ENCODE measurements at places on chromosomes 7 and 10. TPM values are rescaled to one million over a fixed set of nuclear protein-coding genes. Genes with fewer than 3 reads are reported as not detected.

The CYP26A1 gene
- total RNA-seq, result not detected

The GPR37 gene
- total RNA-seq, result not detected

GRCh38 chr10:109277456-109277855, 645.9 kb downstream of the XPNPEP1 start:
- H3K27ac ChIP-seq, result no peak overlapping the region
- no peak overlapping the region for H3K4me3 ChIP-seq
- H3K4me1 ChIP-seq, result no peaks in the 10 kb centered on the region
- H3K36me3 ChIP-seq, result no peaks in the 10 kb centered on the region

- H3K27ac ChIP-seq, result no peak overlapping the region
- no peak overlapping the region for H3K4me3 ChIP-seq
Measured at GRCh38 chr10:102322914-102323313, 72.6 kb upstream of the NFKB2 start.

DNA sequence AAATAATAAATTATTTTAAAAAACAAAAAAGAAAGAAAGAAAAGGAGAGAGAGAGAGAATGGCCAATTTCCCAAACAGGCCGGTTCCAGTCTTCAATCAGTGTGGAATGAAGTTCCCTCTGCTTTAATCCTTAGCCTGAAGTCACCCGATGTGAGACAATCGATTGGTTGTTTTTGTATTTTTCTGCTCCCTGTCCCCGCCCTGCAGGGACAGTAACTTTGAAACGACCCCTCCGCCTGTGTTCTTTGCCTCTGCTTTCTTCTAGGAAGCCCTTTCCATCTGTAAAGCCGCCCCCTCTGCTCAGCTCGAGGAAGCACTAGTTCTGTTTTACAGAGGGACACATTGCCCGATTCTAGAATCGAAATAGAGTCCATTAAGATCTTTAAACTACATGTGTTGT, 33.4 kb downstream of the FOXL3 start:
- peaks cover 11% of the 10 kb centered on the region for H3K27me3 ChIP-seq
- no peaks in the 10 kb centered on the region for H3K4me1 ChIP-seq
- H3K36me3 ChIP-seq, result no peaks in the 10 kb centered on the region
- DNase-seq, result no peak
- H3K4me3 ChIP-seq, result no peak overlapping the region

DNA sequence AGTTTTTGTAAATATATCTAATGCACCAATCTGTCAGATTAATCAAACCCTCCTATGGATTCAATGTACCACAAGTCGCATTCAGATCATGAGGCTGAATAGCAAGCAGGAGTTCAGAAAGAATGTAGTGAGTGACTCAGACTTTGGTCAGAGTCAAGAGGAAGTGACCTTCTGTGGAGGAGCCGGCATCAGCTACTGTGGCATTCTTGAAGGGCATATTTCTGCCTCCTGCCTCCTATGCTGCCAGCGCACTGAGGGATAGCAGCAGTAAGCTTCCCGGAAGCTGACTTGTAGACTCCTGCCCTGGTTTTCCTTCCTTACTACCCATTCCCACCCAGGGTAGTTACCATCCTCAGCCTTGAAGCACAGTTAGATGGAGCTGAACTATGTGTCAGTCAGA, 867.5 kb downstream of the NRG3 start:
- no peaks in the 10 kb centered on the region for H3K27me3 ChIP-seq
- H3K36me3 ChIP-seq, result no peaks in the 10 kb centered on the region
- no peak overlapping the region for H3K4me3 ChIP-seq
- H3K27ac ChIP-seq, result no peak overlapping the region
- H3K4me1 ChIP-seq, result no peaks in the 10 kb centered on the region
- no peak for DNase-seq

The AKR1C2 gene
- total RNA-seq, result 0.10 TPM

The COBL gene
- total RNA-seq, result not detected

DNA sequence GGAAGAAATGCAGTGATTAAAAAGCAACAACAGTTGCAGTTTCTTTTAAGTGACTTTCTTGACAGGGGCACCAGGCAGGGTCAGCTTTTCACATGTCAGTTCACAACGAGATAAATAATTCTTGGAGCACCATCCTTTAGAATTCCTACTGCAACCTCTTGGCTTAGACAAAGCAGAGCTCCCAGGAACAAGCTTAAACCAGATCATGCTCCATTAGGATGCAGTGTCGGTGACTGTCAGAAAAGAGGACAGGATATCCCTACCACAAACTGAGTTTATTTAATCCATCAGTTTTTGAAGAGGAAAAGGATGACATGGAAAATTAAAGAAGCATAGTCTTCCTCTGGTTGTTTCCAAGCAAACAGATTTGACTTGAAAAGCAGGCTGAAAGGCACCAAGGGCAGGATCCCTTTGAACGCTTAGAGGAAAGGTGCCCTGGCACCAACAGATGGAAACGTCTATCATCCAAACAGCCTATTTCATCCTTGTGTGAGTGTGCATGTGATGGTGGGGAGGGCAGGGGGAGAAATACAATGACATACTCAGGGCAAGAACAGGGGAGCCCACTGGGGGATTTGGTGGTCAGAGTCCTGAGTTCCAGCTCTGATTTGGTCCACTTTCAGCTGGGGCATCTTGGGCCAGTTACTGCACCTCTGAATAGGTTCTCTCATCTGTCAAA, 332.1 kb upstream of the AOAH start:
- H3K27ac ChIP-seq, result no peak overlapping the region
- no peak overlapping the region for H3K4me3 ChIP-seq
- H3K27me3 ChIP-seq, result no peaks in the 10 kb centered on the region
- no peak for DNase-seq
- H3K36me3 ChIP-seq, result peaks cover 18% of the 10 kb centered on the region
- peaks cover 11% of the 10 kb centered on the region for H3K4me1 ChIP-seq

The IFIT1B gene
- total RNA-seq, result not detected

DNA sequence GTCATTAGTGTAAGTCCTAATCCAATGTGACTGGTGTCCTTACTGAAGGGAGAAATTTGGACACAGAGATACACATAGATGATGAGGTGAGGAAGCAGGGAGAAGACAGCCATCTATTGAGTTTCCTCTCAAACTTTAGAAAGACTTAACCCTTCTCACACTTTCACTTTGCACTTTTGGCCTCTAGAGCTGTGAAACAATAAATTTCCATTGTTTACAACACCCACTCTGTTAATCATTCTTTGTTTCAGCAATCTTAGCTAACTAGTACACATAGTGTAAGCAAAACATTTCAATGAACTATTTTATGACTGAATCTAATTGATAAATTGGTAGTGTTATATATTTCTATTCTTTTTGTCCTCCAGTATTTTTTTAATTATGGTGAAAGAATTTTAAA, 1092.8 kb upstream of the POT1 start:
- no peaks in the 10 kb centered on the region for H3K36me3 ChIP-seq
- no peak overlapping the region for H3K4me3 ChIP-seq
- H3K4me1 ChIP-seq, result no peaks in the 10 kb centered on the region
- DNase-seq, result no peak

GRCh38 chr10:35353805-35354204, 17.5 kb downstream of the CCNY start:
- no peak overlapping the region for H3K4me3 ChIP-seq
- no peak for DNase-seq
- no peaks in the 10 kb centered on the region for H3K36me3 ChIP-seq
- H3K4me1 ChIP-seq, result peaks cover 88% of the 10 kb centered on the region
- no peak overlapping the region for H3K27ac ChIP-seq
- H3K27me3 ChIP-seq, result no peaks in the 10 kb centered on the region

DNA sequence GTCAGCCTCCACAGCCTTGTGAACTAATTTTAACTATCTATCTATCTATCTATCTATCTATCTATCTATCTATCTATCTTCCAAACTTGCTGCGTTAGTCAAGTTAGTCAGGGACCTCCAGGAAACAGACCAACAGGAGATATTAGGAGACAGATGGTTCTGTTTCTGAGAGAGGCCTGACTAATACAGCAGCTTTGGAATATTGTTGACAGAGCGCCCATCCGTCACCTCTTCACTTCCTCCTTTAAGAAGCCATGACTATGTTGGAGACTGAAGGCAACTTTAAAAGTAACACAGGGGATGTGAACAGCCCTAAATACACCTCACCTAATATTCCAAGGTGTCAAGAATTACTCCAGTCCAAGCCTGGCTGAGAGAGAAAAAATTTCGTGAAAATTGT, 280.9 kb upstream of the IGFBP3 start:
- H3K36me3 ChIP-seq, result no peaks in the 10 kb centered on the region
- H3K27ac ChIP-seq, result no peak overlapping the region
- no peaks in the 10 kb centered on the region for H3K27me3 ChIP-seq
- DNase-seq, result no peak
- no peaks in the 10 kb centered on the region for H3K4me1 ChIP-seq

DNA sequence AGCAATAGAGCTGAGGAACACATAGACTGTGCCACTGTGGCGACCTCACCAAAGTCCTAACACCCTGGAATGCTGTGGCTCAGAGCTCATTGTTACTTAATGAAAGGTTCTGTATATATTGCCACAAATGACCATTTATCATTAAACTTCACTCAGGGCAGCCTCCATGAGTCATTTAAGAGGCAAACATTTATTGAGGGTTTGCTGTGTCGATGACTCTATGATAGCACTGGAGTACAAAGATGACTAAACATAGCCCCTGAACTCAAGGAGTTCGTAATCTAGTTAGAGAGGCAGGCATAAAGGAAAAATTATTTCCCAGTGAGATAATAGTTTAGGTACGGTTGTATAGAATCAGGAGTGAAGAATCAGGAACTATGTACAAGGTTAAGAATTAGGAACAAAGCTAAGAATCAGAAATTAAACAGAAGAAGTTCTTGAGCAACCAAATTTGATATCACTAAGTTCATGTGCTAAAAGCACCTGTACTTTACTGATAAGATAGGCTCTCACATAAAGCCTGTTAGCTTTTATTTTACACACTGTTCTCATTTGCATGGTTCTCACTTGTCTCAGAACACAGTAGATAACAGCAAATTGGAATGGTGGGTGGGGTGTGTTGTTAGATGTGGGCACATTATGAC, 7.9 kb downstream of the ENTPD7 start:
- H3K4me1 ChIP-seq, result no peaks in the 10 kb centered on the region
- H3K27ac ChIP-seq, result no peak overlapping the region
- H3K36me3 ChIP-seq, result peaks cover 4% of the 10 kb centered on the region

The CDK6 gene
- total RNA-seq, result 101 TPM

GRCh38 chr7:89605362-89605761, 548.9 kb upstream of the STEAP1 start:
- H3K4me3 ChIP-seq, result no peak overlapping the region
- DNase-seq, result no peak
- peaks cover 70% of the 10 kb centered on the region for H3K4me1 ChIP-seq
- no peaks in the 10 kb centered on the region for H3K27me3 ChIP-seq

- H3K4me1 ChIP-seq, result no peaks in the 10 kb centered on the region
- no peak overlapping the region for H3K27ac ChIP-seq
- H3K27me3 ChIP-seq, result peaks cover 3% of the 10 kb centered on the region
Measured at GRCh38 chr7:108093851-108094331, 36.3 kb downstream of the LAMB4 start.

The GPRIN2 gene
- not detected for total RNA-seq

- H3K4me1 ChIP-seq, result peaks cover 11% of the 10 kb centered on the region
- H3K4me3 ChIP-seq, result no peak overlapping the region
- no peak for DNase-seq
Measured at GRCh38 chr7:12130609-12131008, 80.5 kb upstream of the TMEM106B start.

DNA sequence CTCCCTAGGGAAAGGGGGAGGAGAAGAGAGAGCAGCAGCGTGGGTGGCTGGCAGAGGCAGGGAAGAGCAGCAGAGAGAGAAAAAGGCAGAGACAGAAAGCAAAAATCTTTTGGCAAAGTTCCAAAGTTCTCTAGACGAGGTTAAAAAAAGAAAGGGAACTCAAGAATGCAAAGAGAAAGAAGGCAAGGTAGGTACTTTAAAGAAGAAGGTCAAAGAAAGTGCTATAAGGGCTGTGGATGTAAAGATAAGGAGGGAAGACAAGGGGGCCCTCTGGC, 20.2 kb upstream of the OPTN start:
- H3K27me3 ChIP-seq, result peaks cover 16% of the 10 kb centered on the region
- DNase-seq, result no peak
- H3K4me1 ChIP-seq, result no peaks in the 10 kb centered on the region
- H3K36me3 ChIP-seq, result peaks cover 1% of the 10 kb centered on the region
- no peak overlapping the region for H3K27ac ChIP-seq
- no peak overlapping the region for H3K4me3 ChIP-seq

The PLEKHS1 gene
- total RNA-seq, result not detected

- H3K27ac ChIP-seq, result no peak overlapping the region
- H3K36me3 ChIP-seq, result no peaks in the 10 kb centered on the region
- no peak for DNase-seq
- peaks cover 8% of the 10 kb centered on the region for H3K27me3 ChIP-seq
- H3K4me3 ChIP-seq, result no peak overlapping the region
Measured at GRCh38 chr10:91591797-91592174, 41.1 kb downstream of the PPP1R3C start.

GRCh38 chr10:103859161-103860086, 4.0 kb upstream of the SH3PXD2A start:
- no peak overlapping the region for H3K4me3 ChIP-seq
- H3K4me1 ChIP-seq, result peaks cover 3% of the 10 kb centered on the region
- peak; percentile 79 for DNase-seq
- H3K27ac ChIP-seq, result no peak overlapping the region
- peaks cover 17% of the 10 kb centered on the region for H3K27me3 ChIP-seq

The CNNM1 gene
- 1.0 TPM for total RNA-seq

DNA sequence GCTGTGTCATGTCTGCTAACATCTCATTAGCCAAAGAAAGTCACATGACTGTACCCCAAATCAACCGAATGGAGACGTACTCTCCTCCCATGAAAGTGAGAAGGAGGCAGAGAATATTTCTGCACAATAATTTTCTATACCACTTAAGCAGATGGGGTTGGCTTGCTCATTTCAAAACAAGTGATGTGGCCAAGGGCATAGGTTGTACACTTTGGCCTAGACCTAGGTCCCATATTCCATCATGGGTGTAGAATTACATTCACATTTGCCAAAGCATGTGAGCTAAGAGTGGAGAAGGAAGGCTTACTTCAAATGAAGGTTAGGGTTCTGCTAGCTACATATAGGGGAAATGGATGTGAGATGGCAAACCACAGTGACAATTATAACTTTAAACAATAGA, 83.0 kb downstream of the ZNF365 start:
- no peaks in the 10 kb centered on the region for H3K4me1 ChIP-seq
- DNase-seq, result no peak
- no peak overlapping the region for H3K4me3 ChIP-seq
- no peak overlapping the region for H3K27ac ChIP-seq

The NAT16 gene
- not detected for total RNA-seq

The ABLIM1 gene
- total RNA-seq, result 157 TPM

The CCDC172 gene
- not detected for total RNA-seq

- no peaks in the 10 kb centered on the region for H3K36me3 ChIP-seq
- no peak overlapping the region for H3K27ac ChIP-seq
- H3K27me3 ChIP-seq, result peaks cover under 1% of the 10 kb centered on the region
Measured at GRCh38 chr7:117123311-117123926, 170.1 kb downstream of the ST7 start.

GRCh38 chr10:30831426-30831825, 200.2 kb downstream of the ZNF438 start:
- no peaks in the 10 kb centered on the region for H3K4me1 ChIP-seq
- DNase-seq, result no peak
- no peak overlapping the region for H3K27ac ChIP-seq

GRCh38 chr10:97981816-97982215, 48.6 kb downstream of the CRTAC1 start:
- H3K27ac ChIP-seq, result no peak overlapping the region
- H3K4me1 ChIP-seq, result no peaks in the 10 kb centered on the region
- DNase-seq, result no peak
- H3K27me3 ChIP-seq, result peaks cover 34% of the 10 kb centered on the region

- peaks cover 9% of the 10 kb centered on the region for H3K36me3 ChIP-seq
- no peaks in the 10 kb centered on the region for H3K27me3 ChIP-seq
- peak overlapping the region; percentile 15 for H3K27ac ChIP-seq
- no peak overlapping the region for H3K4me3 ChIP-seq
- H3K4me1 ChIP-seq, result peaks cover 23% of the 10 kb centered on the region
Measured at GRCh38 chr10:109889867-109890266, 33.4 kb downstream of the XPNPEP1 start.

GRCh38 chr7:45624392-45624760, 50.2 kb downstream of the ADCY1 start:
- no peaks in the 10 kb centered on the region for H3K27me3 ChIP-seq
- H3K36me3 ChIP-seq, result no peaks in the 10 kb centered on the region
- H3K27ac ChIP-seq, result no peak overlapping the region
- no peaks in the 10 kb centered on the region for H3K4me1 ChIP-seq
- no peak for DNase-seq
